Foreskin keratinocyte (primary cell): ENCODE measurements at places on chromosomes 7 and 10.

- DNase-seq, result no peak
Measured at GRCh38 chr10:760622-761021, 71.2 kb upstream of the DIP2C start.

- DNase-seq, result no peak
Measured at GRCh38 chr7:111436608-111437007, 125.7 kb downstream of the IMMP2L start.

DNA sequence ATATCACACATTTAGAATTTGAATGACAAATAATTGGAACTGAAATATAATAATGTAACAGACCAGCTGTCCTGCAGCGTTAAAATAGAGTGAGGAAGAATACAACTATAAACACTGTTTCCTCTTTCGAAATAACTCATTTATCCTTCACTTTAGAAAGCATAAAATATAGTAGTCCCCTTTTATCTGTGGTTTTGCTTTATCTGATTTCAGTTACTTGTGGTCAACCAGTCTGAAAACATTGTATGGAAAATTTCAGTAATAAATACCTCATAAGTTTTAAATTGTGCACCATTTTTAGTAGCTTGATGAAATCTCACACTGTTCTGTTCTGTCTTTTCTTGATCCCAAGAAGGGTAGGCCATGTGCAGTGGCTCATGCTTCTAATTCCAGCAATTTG, 31.7 kb downstream of the POLR1F start:
- no peak for DNase-seq

DNA sequence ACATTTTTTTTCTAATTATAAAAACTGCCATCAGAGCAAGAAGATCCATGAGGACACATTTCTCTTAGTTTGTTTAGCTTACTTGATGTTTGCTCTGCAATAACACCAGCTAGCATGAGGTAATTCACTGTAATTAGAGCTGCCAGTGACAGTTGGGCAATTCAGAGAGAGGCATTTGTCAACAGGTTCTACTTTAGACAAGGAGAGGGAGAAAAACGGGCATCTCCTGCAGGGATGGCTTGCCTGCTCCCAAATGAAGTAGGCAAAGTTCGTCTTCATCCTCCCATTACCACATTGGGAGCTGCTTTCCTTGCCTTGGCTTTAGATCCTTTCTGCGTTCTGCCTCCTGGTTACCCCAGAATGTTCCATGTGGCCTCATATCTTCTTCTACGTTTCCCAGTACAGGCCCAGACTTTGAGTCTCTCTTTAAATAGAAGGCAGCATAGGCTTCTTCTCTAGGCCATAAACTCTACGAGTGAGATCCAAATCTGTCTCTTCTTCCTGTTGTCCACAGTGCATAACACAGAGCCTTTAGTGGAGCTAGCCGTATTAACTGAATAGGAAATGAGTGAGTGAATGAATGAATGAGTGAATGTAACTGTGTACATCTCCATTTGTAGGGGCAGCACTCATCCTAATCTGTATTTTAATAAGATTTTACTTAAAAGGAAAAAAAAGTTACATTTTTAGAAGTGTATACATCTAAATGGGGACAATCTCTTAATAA, 21.2 kb downstream of the ASB15 start:
- DNase-seq, result no peak

DNA sequence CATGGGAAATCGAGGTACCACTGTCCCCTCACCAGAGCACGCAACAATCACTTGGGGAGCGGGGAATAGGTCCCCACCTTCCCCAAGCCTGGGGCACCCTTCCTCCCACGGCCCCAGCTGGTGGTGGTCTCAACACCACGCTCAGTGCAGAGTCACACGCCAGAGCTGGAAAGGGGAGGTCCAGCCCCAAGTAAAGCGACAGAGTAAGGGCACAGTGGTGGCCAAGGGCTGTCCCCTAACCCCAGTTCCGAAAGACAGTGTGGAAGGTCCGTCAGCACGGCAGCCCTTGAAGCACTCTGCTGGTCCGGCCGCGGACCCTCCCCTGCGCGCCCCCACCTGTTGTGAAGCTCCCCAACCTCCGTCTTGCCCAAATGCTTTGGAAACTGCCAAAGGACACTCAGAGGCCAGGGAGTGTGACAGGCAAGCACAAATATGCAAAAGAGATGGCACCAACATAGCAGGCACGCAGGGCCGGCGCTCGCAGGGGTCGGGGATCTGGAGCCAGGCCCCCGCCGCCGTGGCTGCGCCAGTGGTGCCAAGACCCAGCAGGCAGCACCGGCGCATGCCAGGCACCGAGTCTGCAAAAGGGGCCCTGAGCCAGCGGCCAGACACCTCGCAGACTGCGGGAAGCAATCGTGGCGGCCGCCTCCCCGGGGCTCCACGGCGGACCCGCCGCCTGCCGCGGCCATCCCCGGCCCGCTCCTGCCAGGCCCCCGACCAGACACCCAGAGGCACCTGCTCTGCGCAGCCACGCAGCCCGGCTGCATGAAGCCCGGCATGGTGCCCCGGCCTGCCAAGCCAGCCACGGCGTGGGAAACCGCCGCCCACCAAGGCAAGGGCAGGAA, 51.6 kb upstream of the SRRM3 start:
- no peak for DNase-seq

DNA sequence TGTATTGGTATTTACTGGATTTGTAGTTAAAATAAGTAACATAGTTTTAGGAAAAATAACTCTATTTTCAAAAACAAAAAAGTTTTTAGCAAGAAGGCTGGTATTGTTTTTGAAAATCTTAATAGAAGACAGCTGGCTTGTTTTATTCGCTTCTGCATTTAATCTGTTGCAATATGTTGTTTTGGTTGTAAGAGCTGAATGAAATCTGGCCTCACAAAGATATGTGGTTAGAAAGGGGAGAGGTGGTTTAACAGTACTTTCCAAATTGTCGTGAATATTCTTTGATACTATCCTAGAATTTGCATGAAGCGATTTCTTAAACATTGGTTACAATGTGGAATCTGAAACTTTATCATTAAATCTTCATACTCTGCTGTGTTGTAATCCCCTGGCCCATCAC, 355.9 kb upstream of the FZD8 start:
- DNase-seq, result no peak

DNA sequence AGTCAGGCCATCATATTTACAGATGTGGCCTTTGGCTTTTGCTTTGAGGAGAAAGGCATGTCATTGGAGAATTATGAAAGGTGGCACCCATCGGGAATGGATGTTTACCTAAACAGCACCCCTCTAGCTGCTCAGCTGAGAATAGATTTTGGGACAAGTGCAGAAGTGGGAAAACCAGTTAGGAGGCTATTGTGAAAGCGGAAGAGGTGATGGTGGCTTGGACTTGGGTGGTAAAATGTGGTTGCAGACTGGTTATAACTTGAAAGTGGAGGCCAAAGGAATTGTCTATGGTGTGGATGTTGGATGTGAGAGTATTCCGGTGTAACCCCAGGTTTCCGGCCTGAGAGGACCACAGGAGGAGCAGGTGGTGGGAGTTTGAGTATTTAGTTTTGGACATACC, 5.2 kb upstream of the SLC12A9 start:
- DNase-seq, result no peak

GRCh38 chr7:38060116-38060515, 117.9 kb upstream of the STARD3NL start:
- no peak for DNase-seq

- DNase-seq, result no peak
Measured at GRCh38 chr7:122984021-122984420, 11.5 kb downstream of the TAS2R16 start.

GRCh38 chr10:123327450-123327849, 173.2 kb downstream of the BUB3 start:
- no peak for DNase-seq

DNA sequence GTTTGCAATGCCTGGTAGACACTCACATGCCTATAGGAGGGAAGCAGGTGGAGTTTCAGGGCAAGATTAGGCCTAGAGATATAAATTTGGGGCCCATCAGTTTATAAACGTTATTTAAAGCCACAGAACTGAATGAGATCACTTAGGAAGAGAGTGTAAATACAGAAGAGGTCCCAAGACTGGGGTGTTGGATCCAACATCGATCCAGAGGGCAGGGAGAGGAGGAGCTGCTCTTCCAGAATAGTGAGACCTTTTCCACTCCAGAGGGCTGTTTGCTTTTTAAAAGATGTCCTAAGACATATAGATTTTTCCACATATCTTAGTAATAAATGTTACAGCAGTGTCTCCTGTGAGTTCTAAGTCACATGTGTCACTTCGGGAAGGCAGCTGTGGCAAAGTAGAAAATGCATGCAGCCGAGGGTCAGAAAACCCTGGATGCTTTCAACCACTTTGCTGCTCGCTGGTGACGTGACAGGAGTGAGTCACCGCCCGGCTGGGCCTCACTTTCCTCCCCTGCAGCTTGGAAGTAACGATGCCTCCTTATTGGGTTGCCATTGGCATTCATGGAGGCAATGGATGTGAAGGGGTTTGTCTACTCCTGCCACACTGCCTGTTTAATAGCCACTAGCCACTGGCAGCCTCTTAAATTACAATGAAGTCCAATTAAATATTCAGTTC, 95.4 kb downstream of the TRIL start:
- DNase-seq, result no peak

- DNase-seq, result no peak
Measured at GRCh38 chr7:128885370-128886187, 22.9 kb downstream of the ATP6V1F start.

GRCh38 chr7:5691606-5692005, 89.9 kb downstream of the RNF216 start:
- DNase-seq, result no peak

- no peak for DNase-seq
Measured at GRCh38 chr10:4776234-4776638, 49.8 kb upstream of the AKR1E2 start.
